NCI-H1694 (cell line): ENCODE measurements at places on chromosomes 1 and 21.

DNA sequence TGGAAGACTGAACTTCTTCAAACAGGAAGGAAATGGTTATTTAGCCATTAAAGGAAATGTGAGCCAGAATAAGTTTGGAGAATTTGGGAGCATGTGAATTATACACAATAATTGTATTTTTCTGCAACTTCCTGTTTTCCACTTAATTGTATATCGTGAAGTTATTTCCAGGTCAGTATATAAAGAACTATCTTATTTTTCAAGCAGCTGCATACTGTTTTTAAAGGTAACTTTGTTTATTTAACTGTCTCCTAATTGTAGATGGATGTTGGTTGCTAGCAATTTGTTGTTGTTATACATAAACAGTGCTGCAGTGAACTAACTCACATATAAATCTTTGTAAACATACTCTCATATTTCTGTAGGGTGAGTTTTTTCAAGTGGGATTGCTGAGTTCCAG lies 180.3 kb downstream of the HLX start:
- no peak for DNase-seq

DNA sequence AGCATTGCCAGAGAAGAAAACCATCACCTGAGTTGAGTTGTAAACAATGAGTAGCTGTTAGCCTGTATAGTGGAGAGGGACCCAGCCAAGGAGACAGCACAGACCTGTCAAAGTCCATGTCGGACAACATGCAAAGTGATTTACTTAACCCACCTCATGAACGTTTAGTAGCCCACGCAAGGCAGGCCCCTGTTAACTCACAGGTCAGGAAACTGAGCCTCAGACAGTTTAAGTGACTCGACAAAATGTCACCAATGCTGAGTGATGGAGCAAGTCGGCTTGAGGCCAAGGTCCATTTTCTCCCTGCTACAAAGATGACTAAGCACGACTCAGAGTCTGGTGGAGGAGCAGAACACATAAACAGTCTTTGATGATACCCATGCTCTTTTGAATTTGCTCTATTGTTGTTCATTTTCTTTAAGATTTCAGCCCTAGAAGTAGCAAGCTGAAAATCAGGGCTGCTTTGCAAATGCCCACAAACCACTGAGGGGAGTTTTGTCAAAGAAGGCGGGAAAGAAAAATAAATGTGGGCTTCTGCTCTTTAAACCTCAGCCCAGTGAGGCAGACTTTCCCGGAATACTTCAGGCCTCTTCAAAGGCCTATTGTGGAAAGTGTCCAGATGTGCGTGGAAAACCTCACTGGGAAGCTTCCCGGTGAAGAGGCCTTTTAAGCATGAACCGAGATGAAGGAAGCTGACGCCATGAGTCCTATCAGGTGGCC lies 83.8 kb upstream of the HOOK1 start:
- DNase-seq = no peak

DNA sequence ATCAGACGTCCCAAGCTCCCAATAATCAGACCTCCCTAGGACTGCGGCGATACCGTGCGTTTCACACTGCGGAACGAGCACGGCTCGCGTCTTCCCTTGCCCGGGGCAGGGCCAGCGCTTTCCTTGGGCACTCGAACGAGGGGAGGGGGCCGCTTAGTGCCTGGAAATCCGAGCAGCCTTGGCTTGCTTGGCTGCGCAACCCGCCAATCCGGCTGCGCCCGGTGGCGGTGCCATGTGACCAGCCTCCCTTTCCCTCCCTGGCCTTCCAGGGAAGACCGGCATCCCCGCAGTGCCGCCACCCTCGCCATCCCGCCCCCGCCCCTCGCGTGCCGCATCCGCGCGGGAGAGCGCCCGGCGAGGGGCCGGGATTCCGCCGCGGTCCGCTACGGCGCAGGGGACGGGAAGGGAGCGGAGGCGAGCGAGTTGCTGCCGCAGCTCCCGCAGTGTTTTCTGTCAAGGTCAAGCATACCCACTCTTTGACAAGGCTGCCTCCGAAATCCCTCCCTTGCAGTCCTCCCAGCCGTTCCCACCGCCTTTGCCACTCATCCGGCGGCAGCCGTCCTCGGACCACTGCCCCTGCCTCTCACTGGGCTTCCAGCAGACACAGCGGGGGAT lies 8.3 kb upstream of the RNF19B start:
- DNase-seq = peak; percentile 34

DNA sequence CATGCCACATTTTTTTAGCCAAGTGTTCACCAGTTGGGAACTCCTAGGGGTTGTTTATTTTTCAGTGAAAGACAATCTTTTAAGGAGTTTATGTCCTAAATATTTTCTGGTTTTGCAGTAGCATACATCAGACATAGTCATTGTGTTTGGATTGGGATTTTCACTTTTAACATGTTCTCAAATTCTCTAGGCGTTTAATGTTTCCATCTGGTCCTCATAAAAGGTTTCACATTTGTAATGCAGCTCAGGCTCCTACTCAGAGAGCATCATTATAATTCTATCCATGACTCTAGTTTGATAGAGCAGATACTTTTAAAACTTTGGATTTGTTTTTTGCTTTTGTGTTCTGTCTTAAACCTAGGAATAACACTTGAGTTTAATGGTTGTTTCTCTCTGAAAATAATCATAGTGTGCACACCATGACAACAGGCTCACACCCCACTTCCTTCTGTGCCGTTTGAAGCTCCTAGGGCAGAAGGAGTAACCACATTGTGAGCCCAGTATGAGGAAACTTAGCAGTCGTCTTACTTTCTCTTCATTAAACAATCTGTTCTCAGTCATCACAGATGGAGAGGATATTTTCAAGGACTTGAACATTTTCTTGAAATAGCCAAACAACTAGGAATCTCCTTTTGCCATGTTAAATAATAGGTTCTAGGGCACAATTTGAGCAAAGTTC lies 219.6 kb downstream of the PDE4B start:
- no peak for DNase-seq

- DNase-seq = no peak
Measured at GRCh38 chr1:10242135-10242534, 31.8 kb downstream of the KIF1B start.

DNA sequence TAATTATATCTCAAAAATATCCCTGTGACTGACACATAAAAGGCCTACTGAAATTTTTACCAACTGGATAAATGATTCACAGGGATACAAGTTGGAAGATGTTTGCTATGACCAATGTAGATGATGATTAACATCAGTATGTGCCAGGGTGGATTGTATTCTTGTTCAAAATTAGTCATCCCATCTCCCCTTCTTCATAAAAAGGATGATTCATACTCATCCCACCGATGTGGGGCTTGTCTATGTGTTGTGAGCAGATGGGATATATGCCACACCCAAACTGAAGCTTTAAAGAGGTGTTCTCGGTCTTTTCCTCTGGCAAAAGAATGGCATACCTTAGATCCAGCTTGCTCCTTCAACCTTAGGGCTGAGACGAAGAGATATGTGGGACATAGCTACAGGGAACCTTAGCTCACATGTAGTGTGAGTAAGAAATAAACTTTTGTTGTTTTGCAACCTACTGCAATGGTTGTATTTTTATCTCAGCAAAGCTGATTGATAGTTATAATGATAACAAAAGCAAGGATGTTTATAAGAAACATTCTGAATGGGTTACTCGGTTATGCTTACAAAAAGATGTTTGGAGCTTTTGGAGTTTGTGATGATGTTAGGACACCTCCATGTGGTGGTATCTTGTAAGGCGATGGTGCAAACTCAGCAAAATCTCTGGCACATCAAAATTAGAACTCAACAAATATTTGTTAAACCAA lies 29.4 kb downstream of the SPATA17 start:
- peak; percentile 9 for DNase-seq

- DNase-seq = no peak
Measured at GRCh38 chr1:56284928-56285327, 294.4 kb downstream of the PLPP3 start.

DNA sequence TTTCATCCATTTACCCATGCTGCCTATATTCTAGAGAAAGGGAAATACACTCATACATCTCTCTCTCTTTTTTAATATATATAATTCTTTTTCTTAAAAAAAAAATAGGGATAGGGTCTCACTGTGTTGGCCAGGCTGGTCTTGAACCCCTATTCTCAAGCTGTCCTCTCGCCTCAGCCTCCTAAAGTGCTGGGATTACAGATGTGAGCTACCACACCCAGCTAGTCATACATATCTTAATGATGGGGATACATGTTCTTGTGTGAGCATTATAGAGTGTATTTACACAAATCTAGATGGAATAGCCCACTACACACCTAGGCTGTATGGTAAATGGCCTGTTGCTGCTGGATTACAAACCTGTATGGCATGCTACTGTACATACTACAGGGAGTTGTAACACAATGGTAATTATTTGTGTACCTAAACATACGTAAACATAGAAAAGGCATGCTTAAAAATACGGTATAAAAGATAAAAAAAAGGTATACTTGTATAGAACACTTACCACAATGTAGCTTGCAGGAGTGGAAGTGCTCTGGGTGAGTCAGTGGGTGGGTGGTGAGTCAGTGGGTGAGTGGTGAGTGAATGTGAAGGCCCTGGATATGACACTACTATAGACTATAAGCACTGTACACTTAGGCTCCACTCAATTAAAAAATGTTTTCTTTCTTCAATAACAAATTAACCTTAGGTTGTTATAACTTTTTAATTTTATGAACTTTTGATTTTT lies 72.9 kb downstream of the IVNS1ABP start:
- DNase-seq = no peak

- no peak for DNase-seq
Measured at GRCh38 chr21:45241357-45241756, 46.3 kb downstream of the POFUT2 start.

DNA sequence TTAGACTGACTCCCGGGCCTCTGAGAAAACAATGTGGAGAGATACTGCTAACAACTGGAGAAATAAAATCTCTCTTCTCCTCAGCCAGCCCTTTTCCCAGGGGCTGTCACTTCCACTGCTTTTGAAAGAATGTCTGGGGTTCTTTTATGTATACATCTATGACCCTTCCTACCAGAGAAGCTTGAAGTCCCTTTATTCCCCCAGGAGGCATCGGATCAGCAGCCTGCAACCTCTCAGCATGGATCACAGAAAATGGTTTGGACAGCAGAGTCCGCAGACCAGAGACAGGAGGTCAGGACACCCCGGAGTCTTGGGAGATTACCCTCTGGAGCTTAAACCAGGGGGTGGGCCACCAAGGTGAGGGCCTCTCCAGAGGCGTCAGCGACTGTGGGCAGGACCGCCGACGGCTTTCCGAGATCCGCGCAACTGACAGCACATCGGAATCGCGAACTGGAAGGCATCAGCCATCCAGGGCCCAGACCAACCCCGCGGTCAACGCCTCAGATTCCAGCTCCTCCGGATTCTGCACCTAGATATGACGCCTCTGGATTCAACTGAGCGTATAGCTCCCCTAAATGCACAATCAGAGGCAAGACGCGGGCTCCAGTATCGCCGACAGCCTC lies 1.0 kb downstream of the EPHA10 start:
- DNase-seq = no peak

- DNase-seq = no peak
Measured at GRCh38 chr1:165060285-165060793, 296.2 kb downstream of the LMX1A start.

- DNase-seq = no peak
Measured at GRCh38 chr1:200153277-200154055, 126.0 kb downstream of the NR5A2 start.

DNA sequence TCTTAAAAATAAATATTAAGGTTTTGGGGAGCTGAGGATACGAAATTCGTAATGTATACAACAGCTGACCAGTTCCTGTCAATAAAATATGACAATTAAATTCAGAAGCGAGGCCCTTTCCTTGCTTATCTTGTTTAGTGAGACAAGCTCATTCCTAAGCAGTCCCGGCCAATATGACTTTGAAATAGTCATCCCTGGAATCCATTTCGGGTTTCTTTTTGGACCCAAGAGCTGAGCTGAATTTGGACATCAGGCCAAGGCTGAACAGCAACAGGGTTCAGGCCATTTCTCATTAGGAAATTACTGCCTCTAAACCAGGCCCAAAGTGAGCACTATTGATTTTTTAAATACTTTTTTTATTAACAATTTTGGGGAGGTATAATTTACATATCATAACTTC lies 17.3 kb upstream of the FMN2 start:
- DNase-seq = no peak

GRCh38 chr1:70117046-70117445 lies 88.3 kb downstream of the LRRC40 start:
- DNase-seq = no peak

- no peak for DNase-seq
Measured at GRCh38 chr1:113391649-113392271, 1.4 kb downstream of the MAGI3 start.

- DNase-seq = no peak
Measured at GRCh38 chr1:98672189-98672588, 10.7 kb downstream of the SNX7 start.

GRCh38 chr1:35301674-35302392 lies 33.3 kb downstream of the ZMYM4 start:
- DNase-seq = no peak
